Activated CD4-positive, alpha-beta T cell treated with anti-CD3 and anti-CD28 coated beads, Interleukin-2, amount 50 U/mL, for 4 hours (primary cell): ENCODE measurements at places on chromosomes 3 and 15.
A peak's percentile ranks its signal among the peaks of the same experiment; 100 is the strongest.

GRCh38 chr3:176663387-176663786, 533.9 kb downstream of the TBL1XR1 start:
- DNase-seq, result no peak

DNA sequence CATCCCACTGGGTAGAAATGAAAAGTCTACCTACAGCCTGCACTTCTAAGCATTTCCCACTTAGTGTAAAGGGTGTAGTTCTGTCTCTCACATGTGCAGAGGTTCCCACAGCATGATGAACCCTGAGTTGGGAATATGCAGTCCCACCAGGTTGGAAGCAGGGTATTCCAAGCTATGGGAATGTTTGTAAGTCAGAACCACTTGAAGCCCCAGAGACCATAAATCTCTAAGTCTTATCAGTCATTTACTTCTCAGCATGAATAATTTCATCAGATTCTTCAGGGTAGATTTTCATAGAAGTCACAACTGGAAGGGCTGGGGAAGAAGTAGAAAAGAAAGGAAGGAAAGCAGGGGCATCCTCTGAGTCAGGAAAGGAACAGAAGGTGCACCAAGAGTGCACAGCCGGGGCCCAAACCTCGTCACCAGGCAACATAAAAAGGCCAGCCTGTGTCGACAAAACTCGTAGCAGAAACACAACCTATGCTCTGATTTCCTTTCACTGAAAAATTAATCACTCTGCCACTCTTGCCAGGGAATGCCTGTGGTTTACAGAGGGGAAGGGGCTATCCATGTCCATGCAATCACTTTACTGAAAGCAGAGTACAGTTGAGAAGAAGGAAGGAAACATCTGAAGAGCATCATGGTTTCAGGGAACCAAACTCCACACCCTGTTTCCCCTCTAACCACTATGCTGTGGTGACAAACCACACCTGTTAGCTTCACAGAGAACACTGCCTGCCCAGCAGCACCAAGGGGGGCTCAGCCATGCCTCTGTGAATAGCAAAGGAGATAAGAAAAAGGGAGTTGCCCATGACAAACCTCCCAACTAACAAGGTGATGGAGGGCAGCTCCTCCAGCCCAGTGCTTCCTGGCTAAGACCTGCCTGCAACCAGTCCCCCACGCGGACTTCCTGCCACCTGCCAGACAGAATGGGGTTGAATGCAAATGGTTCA, 40.5 kb downstream of the SH3BP5 start:
- DNase-seq, result peak; percentile 36

DNA sequence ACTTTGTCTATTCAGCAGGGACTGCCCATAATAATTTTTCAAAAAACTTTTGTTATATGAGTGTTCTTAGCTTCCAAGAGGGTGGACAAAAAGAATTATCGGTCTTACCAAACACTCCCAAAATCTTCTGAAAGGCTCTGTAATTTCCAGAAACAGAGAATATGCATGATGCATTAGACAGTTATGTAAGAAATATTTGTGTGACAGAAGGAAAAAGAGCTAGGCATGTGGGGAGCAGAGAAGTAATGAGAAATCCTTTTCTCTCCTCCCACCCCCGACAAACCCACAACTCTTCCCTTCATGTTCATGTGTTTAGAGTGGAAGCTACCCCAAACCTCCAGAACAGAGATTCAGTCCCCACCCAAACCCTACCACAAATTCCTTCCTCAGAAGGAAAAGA, 86.8 kb downstream of the MYO5A start:
- no peak for DNase-seq

GRCh38 chr3:117691526-117691925, 981.9 kb downstream of the TUSC7 start:
- no peak for DNase-seq

GRCh38 chr3:116052602-116053001, 392.7 kb downstream of the LSAMP start:
- no peak for DNase-seq

GRCh38 chr3:142168514-142168913, 19.2 kb upstream of the TFDP2 start:
- DNase-seq, result no peak

DNA sequence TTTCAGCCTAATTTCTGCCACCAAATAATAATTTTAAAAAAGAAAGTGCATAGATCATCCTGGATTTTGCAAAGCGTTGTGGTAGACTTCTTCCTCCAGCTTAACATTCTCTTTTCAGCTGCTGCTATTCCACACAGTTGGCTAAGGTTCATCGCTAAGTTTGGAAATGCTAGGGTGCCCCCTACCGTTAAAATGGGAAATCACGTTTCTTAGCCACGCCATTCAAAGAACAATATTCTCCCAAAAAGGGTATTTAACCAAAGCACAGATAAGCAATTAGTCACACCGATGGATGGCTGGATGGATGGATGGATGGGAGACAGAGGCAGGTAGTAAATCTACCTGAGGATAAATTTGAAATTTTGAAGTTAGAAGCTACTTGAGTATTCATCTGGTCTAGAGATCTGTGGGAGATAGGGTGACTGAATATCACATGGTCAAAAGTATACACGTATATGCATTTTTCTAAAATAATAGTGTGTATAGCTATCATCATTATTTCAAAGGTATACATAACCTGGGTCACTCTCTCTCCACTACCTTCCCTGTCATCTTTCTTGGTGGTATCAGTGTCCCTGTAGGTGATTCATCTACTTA, 67.2 kb downstream of the EFHB start:
- DNase-seq, result peak; percentile 12

- no peak for DNase-seq
These were observed 11.8 kb downstream of the TOP2B start for GRCh38 chr3:25652921-25653320.

DNA sequence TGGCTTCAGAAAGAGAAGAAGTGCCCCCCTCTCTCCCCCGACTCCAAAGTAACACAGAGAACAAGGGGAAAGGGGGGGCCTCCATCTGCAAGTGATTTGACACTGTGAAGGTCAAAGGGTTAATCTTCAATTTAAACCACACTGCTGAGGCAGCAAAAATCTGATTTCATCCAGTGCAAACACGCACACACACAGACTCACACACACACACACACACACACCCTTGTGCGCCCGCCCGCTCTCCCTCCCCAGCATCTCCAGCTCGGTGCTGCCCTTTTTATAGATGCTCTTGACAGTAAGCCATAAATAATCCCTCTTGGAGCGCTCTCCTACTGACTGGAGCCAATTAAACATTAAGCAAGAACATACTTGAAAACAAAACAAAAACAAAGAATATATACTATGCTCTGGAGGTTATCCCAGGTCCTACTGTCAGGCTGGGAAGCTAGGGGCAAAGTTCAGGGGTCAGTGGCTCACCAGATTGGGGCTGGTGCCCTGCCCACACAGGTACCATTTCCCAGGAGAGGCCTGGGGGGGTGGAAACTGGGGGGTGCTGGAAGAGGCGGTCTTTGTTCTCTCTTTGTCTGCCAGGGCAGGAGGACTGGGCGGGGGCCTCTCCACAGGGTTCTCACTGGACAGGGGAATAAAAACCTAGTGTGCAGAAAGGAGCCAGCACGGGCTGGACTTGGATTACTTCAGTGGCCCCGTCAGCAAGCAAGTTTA, 16.3 kb downstream of the BMF start:
- no peak for DNase-seq

GRCh38 chr3:22012471-22012870, 261.5 kb upstream of the ZNF385D start:
- DNase-seq, result no peak

- DNase-seq, result no peak
These were observed 128.2 kb downstream of the SCAPER start for GRCh38 chr15:76776969-76777368.

- DNase-seq, result no peak
These were observed 1.8 kb upstream of the SAMMSON start for GRCh38 chr3:69997631-69998307.

DNA sequence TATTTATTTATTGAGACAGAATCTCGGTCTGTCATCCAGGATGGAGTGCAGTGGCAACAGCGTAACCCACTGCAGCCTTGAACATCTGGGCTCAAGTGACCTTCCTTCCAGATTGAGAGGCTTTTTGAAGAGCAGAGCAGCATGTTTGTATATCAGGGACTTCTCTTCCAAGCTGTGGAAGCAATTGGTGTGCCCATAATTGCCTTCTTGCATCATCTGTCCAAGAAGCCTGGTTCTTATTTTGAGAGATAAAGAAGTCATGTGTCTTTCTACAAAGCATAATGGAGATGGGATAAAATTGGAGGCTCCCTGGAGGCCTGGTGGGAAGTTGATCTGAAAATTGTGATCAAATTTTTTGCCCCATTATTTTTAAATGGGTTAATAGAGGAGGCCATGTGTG, 183.8 kb upstream of the MCTP2 start:
- no peak for DNase-seq

DNA sequence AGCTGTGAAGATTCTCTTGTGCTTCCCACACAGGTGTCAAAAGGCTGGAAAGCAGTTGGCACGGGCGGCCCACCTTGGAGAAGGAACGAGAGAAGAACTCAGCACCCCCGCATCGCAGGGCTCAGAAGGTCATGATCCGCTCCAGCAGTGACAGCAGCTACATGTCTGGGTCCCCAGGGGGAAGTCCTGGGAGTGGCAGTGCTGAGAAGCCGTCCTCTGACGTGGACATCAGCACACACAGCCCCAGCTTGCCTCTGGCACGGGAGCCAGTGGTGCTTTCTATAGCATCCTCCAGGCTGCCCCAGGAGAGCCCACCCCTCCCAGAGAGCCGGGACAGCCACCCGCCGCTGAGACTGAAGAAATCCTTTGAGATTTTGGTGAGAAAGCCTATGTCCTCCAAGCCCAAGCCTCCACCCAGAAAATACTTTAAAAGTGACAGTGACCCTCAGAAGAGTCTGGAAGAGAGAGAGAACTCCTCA, 31.4 kb downstream of the STARD5 start:
- DNase-seq, result peak; percentile 28

- no peak for DNase-seq
These were observed 393.7 kb downstream of the FEZF2 start for GRCh38 chr3:61979638-61980037.

GRCh38 chr15:71003319-71003718, 110.7 kb downstream of the LRRC49 start:
- DNase-seq, result no peak

GRCh38 chr3:190644766-190645165, 130.9 kb downstream of the IL1RAP start:
- no peak for DNase-seq

DNA sequence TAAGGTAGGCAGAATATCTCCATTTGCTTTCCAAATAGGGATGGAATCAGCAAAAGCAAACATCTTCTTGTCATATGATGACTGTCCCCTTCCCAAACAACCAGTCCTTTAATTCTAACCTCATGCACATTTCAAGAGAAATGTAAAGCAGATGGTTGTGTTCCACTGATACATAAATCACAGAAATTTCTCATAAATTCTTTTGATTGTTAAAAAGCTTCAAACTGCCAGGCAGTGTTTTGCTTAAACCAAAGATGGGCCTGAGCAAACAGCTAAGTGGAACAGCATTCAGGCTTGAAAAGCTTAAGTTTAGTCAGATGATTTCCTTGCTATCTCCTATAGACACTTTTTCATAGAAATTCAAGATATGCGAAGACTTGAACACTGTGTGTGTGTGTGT, 74.3 kb upstream of the SOX2 start:
- DNase-seq, result no peak

- no peak for DNase-seq
These were observed 63.2 kb downstream of the DGKG start for GRCh38 chr3:186298876-186299275.

GRCh38 chr3:128210711-128211110, 57.4 kb downstream of the EEFSEC start:
- DNase-seq, result no peak

GRCh38 chr3:120114376-120114775, 20.1 kb upstream of the GSK3B start:
- no peak for DNase-seq

DNA sequence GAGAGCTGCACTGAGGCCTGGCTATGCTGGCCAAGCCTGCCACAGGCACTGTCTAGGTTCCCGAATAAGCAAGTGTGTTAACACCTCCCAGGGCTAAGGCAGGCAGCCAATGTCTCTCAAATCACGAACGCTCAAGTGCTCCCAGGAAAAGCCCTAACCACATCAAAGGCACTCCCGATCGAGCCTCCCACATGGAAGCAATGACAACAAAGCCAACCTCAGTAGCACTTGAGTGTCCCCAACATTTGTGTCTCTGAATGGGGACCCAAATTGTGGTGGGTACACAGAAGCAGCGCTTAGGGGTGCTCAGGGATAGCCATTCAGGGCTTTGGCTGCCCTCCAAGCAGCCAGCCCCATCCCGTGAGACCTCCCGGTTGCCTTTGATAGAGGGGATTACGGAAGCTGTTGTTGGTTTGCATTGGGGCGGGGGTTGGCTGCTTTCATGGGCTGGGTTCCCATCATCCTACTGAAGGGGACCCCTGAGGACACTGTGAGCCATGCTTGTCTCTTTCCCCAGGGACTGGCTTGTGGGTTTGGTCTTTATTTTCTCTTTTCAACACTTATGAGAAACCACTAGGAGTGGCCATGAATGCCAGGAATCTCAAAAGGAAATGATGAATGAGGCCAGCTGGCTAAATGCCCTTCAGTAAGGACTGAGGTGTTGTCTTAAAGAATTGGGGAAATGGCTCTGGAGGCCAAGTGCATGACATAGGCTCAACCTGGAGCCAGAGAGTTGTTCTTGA, 234.1 kb upstream of the FEZF2 start:
- no peak for DNase-seq

GRCh38 chr15:72614810-72615532, 39.5 kb upstream of the GOLGA6B start:
- DNase-seq, result no peak

GRCh38 chr3:42906070-42906847, at the start of gene ZNF662:
Gene ZNF662 (plus strand): TSS chr3:42906142. CDS start chr3:42908115, 1,973 bp downstream.
- no peak for DNase-seq

DNA sequence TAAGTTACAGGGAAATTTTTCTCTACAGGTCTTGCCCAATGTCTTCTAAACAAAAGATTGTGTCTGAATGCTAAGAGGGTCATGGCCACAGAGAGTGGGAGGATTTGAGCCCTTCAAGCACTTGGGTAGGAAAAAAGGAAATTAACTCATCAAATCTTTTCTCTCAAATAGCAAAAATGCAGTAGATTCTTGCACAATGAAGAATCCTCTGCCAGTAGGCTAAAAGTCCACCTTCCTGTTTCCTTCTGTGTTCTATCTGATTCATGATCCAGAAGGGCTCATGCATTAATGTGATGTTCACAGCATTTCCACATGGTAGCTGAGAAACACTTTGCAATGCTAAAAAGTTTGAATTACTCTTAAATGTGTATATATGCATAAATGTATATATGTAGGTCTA, 177.1 kb downstream of the CD47 start:
- no peak for DNase-seq

- no peak for DNase-seq
These were observed 385.7 kb downstream of the LSAMP start for GRCh38 chr3:116059421-116060096.

- no peak for DNase-seq
These were observed 151.7 kb downstream of the NR1D2 start for GRCh38 chr3:24096695-24097290.
